ENCODE measurements at places on chromosomes 5 and 9. TPM values are rescaled to one million over a fixed set of nuclear protein-coding genes. Genes with fewer than 3 reads are reported as not detected.

SPINK4 gene
- not detected for total RNA-seq

PDZD2 gene
- 7.5 TPM for total RNA-seq

UAP1L1 gene
- 17.7 TPM for total RNA-seq

ADAMTS16 gene
- 30.1 TPM for total RNA-seq

SLC1A3 gene
- 45.9 TPM for total RNA-seq

SPATA31E1 gene
- total RNA-seq, result 0.05 TPM

DNA sequence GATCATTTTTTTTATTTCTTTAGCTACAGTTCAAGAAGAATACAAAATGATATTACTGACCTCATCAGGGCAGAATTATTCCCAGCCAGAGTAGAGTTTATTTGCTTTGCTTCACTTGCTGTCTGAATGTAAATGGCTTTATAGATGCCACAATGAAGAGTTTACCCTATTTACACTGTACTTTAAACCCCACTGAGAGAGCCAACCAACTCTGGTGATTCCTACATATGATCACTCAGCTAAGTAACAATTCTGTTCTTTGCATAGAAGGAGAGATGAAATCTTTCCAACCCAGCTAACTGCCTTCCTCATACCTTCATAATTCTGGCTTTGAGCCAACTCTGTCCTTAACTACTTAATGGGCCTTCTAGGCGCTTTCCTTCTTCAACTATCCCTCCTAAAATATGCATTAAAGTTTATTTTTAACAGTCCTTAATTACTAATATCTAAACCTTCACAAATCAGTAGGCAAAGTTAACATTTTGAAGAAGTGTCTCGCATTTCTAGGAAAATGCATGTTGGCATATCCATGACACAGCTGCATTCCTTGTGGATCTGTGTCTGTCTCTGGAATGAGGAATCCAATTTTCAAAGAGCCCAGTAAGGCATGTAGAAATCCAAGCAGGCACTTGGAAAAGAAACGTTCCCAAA, 284.8 kb upstream of the GRAMD2B start:
- DNase-seq, result no peak

- DNase-seq, result no peak
Observed at GRCh38 chr5:90406466-90406865, 3.1 kb downstream of the CETN3 start.

GRCh38 chr5:115507681-115508080, 36.9 kb downstream of the FEM1C start:
- DNase-seq, result no peak

- no peak for DNase-seq
Observed at GRCh38 chr5:22615964-22616363, 237.2 kb downstream of the CDH12 start.

DNA sequence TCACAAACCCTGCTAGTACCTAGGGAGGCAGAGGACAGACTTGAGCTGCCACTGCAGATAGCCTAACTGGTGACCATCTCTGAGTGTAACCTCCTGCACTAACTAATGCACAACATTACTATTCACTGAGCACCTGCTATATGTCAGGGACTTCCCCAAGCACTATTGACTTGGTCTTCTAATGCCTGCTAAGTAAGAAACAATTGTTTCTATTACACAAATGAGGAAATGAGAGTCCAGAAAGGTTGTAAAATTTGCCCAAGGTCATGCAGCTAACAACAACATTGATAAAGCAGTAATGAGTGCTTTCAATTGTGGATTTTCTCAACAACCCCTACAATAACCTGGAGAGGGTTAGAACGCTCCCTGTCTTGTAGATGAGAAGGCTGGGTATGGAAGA, 183.7 kb downstream of the ZNF462 start:
- no peak for DNase-seq

GRCh38 chr5:72511774-72512592, 4.8 kb upstream of the ZNF366 start:
- DNase-seq, result no peak

DNA sequence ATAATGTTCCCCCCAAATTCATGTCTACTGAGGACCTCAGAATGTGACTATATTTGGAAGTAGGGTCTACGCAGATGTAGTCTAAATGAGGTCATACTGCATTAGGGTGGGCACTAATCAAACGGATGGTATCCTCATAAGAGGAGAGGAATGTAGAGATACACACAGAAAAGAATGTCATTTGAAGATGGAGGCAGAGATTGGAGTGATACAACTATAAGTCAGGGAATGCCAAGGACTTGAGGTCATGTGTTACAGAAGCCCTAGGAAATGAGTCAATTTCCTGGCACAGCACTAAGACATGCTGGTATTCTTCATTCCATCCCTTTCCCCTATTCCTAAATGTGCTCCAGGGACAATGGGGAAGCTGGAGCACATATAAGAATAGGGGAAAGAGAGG, 758 bp upstream of the PDCD1LG2 start:
- no peak for DNase-seq

DNA sequence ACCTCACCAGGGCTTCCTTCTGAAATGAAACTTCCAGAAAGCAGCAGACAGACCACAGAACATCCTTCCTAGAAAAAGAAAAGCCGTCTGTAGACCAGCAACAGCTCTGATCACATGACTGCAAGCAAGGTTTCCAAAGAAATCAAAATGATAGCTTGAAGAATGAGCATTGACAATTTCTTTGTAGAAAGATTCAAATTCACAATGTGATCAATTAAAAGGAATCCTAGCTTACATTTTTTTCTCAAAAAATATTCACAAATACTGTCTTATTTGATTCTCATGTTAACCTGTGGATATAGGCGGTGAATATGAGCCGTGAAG, 144.9 kb downstream of the MTX3 start:
- no peak for DNase-seq

DNA sequence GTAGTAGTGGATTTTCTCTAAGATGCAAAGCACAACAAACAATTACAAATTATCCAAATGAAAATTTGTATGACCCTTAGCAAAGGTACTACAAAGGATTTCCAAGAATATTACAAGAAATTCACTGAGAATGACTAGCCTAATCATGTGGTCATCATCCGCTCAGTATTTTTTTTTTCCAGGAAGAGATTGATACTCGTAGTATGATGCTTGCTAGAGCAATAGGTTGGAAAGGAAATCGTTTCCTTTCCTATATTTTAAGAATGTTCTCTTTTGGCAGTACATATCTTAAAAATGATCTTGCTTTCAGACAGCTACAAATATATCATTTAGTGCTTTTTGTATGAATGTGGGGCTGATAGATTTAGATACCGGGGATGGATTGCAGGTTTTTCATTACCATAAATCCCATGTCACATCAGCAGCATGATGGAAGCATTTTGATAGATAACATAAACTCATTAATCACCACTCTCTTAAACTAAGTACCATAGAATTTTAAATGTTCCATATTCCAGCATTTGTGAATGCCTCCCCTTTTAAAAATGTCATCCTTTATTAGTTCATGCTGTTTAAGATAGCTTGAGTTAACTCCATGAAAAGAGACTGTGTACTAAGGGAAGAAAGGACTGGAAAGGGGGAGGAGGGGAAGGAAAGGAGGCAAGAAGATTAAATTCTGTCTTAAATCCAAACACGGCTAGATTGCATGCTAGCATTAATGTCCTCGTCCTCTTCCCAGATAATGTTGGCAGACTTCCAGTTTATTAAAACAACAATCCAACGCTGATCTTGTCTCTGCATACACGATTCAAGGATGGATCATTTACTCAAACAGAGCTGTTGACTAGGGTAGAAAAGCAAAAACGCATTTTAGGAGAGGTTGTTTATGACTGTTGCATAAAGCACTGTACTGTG, 311.7 kb upstream of the ZNF608 start:
- no peak for DNase-seq

DNA sequence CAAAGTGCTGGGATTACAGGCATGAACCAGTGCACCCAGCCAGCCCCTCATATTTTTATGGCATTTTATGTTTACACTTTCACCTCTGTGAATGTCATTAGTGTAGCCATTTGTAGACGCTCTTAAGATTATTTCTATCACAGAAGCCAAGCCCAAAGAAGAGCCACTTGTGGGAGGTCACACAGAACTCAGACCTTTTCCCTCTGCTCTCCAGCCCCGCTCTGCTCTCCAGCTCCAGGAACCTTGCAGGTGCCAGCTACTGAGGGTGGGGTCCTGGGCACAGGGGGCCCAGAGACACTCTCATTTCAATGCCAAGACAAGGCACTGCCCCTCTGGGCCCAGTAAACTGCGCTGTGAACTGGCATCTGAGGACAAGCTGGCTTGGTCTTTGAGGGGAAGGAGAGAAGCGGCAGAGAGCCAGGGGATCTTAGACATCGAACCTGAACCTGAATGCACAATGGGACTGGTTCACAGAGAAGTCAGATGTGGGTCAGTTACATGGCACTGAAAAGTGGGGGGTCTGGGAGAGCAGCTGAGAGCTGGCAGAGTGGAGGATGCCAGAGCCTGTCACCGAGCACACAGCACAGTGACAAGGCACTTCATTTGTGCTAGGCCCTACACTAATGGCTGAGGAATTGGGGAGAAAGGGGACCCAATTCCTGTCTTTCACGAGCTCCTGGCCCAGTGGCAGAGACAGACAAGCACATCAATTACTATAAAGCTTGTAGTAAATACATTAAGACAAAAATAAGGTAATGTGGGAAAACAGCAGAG, 16.7 kb downstream of the ANXA6 start:
- DNase-seq, result no peak

- DNase-seq, result no peak
Observed at GRCh38 chr9:2800394-2801179, 43.3 kb downstream of the PUM3 start.

- DNase-seq, result no peak
Observed at GRCh38 chr9:116580853-116581252, 106.3 kb upstream of the TRIM32 start.
